ENCODE measurements at places on chromosomes 3 and 15.

GRCh38 chr3:126212620-126213378 lies 32.4 kb upstream of the ALDH1L1 start:
- ATAC-seq: no peak

DNA sequence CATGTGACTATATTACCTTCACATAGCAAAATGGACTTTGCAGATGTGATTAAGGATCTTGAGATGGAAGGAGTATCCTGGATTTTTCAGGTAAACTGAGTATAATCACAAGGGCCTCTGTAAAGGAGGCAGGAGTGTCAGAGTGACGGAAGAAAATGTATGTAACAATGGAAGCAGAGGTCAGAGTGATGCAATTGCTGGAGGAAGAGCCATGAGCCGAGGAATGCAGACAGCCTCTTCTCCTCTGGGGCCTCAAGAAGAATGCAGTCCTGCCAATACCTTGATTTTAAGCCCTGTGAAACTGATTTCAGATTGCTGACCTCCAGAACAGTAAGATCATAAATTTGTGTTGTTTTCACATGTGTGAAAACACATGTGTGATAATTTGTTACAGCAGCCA lies 15.1 kb downstream of the HEMK1 start:
- no peak for ATAC-seq

DNA sequence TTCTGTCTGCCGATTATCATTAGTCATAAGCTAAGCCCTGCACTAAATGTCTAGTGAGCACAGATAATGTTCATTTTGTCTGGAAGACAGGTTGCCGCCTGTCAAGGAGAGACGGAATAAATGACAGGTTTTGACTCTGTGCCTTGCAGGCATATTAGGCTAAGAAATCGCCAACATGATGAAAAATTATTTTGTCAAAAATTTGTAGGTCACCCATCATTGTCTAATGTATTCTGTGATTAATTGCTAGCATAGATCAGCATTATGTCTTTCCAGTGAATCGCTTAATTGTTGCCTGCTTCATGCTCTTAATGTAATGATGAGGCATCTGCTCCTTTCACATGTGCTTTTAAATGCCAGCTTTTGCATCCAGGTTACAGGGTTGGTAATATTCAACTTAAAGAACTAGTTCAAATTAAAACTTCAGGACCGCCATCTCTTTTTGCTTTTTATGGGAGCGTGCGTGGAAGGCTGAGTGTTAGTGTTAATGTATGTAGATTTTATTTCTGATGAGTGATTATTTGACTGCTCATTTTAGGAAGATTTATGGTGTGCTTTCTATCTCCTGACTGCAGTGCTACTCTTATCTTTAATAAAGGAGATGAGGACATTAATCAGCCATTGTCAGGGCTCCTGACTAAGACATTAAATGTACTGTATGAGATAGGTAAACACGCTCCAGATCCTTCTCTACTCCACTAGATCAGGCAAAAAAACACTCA lies 120.8 kb upstream of the MEIS2 start:
- ATAC-seq: no peak

- no peak for ATAC-seq
Observed at GRCh38 chr15:70259028-70259424, 161.3 kb upstream of the TLE3 start.

GRCh38 chr3:128226795-128227395 lies 73.6 kb downstream of the EEFSEC start:
- ATAC-seq: no peak

DNA sequence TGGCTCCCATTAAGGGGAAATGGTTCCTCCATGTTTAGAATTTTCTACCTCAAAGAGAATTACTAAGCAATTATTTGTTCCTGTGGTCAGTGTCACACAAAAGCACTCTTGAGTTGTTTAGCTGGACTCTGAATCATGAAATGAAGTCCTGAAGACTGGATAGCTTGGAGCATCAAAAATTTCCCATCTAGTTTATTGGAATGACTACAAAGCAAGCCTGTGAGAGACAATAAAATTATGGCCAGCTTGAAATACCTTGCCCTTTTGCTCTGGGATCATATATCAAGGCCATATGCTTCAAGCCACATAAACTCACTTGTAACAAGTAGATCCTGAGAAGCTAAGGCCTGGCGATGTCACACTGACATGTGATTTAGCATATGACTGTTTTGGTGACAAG lies 292.3 kb downstream of the TIGIT start:
- no peak for ATAC-seq

- no peak for ATAC-seq
Observed at GRCh38 chr3:72721683-72722381, 126.4 kb downstream of the SHQ1 start.

Data from activated CD4-positive, CD25-positive, alpha-beta regulatory T cell treated with anti-CD3 and anti-CD28 coated beads, Interleukin-2, amount 50 U/mL, for 24 hours (primary cell).